ENCODE measurements at places on chromosomes 13 and 19. TPM values are rescaled to one million over a fixed set of nuclear protein-coding genes. Genes with fewer than 3 reads are reported as not detected.

- H3K4me3 ChIP-seq = peak overlapping the region; percentile 98
- H3K27ac ChIP-seq = no peak overlapping the region
- H3K36me3 ChIP-seq = no peaks in the 10 kb centered on the region
- no peak for DNase-seq
- H3K4me1 ChIP-seq = peaks cover 5% of the 10 kb centered on the region
Observed at GRCh38 chr13:24922387-24922744, 158.4 kb downstream of the RNF17 start.

The NLRP5 gene
- total RNA-seq = not detected

The CEACAM16 gene
- total RNA-seq = 0.24 TPM

DNA sequence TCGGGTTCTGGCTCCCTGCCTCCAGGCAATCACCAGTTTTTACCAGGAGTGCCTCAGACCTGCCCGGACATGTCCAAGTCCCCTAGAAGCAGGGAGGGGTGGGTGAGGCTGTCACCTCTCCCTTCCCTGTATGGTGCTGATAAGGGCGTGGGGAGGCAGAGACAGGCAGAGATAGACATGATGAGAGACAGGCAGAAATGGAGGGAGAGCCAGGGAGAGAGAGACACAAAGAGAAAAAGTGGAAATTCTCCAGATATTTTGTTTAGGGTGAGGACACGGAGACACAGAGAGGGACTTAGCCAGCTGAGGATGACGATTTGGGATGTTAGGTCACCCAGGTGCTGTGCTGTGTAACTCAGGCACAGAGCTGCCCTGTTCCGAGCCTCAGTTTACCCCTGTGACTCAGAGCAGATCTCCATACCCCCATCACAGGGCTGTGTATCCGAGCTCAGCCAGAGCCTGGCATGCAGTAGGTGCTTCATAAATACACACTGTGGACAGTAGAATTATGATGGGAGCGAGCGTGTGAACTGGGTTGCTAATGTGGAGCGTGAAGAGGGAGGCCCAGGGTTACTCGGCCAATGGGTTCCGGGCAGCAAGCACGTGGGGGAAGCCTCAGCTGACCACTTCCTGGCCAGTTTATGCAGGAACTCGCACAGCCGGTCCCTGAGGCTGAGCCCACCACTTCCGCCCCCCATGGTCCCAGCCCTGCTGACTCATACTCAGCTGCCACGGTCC lies 11.9 kb upstream of the GDF15 start:
- H3K27ac ChIP-seq = peak overlapping the region; percentile 93
- no peak overlapping the region for H3K4me3 ChIP-seq
- DNase-seq = peak; percentile 88

- H3K27ac ChIP-seq = peak overlapping the region; percentile 68
- no peak for DNase-seq
- no peaks in the 10 kb centered on the region for H3K36me3 ChIP-seq
- H3K4me3 ChIP-seq = no peak overlapping the region
Observed at GRCh38 chr19:38663957-38664502, 16.6 kb downstream of the ACTN4 start.

GRCh38 chr13:75978818-75979217 lies 342.7 kb downstream of the LMO7 start:
- DNase-seq = no peak
- H3K27ac ChIP-seq = no peak overlapping the region
- no peaks in the 10 kb centered on the region for H3K36me3 ChIP-seq
- H3K27me3 ChIP-seq = no peaks in the 10 kb centered on the region
- H3K4me3 ChIP-seq = no peak overlapping the region

The GNA15 gene
- total RNA-seq = 2.8 TPM

GRCh38 chr19:17200408-17201079 lies 14.6 kb upstream of the USE1 start:
- no peak overlapping the region for H3K4me3 ChIP-seq
- no peak for DNase-seq
- no peaks in the 10 kb centered on the region for H3K27me3 ChIP-seq
- H3K36me3 ChIP-seq = peaks cover 33% of the 10 kb centered on the region

DNA sequence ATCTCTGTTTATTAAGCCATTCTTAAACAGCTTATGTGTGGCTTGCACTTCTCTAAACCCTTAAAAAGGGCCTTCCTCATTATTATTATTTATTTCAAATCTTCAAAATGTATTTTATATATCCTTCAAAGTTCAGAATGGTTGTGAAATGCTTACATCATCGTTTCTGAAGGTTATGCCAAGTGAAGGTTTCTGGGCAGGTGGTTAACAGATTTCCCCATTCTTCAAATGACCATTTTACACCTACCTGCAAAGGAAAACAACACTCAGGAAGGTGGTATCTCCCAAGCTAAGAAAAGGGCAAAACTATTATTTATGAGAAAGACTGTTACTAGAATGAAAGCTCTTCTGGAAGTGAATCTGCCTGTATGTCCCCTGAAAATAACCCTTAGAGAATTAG lies 191.6 kb downstream of the SHISA2 start:
- H3K4me3 ChIP-seq = no peak overlapping the region
- DNase-seq = no peak
- no peak overlapping the region for H3K27ac ChIP-seq
- no peaks in the 10 kb centered on the region for H3K27me3 ChIP-seq

DNA sequence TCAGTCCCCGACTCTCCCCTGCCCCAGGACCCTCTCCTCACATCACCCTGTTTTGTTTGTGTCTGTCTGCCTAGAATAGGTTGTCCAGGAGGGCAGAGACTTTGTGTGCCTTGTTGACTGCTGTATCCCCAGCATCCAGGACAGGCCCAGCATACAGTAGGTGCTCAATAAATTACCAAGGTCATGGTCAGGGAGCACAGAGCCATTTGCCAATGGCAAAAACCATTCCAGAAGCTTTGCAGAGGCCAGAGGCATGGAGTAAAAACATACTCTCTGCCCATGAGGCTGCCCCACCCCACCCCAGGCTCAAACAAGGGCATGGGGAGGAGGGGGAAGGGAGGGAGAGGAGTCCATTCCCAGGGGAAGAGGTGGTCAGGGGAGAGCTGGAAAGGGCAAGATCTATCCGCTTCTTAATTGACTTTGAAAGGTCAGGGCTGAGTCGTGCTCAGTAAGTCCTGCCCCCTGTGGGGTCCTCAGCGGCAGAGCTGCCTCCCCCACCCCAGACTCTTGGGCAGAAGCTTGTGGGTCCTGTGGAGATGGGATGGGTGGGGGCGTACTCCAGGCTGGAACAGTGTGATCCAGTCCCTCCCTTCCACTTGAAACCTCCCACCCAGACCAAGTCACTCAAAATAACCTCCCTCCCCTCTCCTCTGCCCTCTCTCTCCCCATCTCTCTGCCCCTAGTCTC lies 4.4 kb downstream of the GPR4 start:
- no peaks in the 10 kb centered on the region for H3K27me3 ChIP-seq

The SBSN gene
- not detected for total RNA-seq

DNA sequence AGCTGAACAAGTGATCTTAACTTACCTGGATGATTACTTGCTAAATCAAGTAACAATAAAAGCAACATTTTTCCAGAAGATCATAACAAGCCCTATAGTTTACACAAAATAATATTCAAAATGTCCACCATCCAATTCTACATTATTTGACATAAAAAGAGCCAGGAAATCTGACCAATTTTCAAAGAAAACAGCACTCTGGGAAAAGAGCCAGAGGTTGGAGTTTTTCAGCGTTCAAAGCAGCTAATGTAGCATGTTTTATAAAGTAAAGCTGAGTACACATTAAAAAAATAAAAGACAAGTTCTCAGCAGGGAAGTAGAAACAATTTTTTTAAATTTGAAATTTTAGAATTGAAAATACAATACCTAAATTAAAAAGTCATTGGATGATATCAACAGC lies 62.6 kb downstream of the UFM1 start:
- H3K4me1 ChIP-seq = no peaks in the 10 kb centered on the region
- no peak overlapping the region for H3K27ac ChIP-seq

DNA sequence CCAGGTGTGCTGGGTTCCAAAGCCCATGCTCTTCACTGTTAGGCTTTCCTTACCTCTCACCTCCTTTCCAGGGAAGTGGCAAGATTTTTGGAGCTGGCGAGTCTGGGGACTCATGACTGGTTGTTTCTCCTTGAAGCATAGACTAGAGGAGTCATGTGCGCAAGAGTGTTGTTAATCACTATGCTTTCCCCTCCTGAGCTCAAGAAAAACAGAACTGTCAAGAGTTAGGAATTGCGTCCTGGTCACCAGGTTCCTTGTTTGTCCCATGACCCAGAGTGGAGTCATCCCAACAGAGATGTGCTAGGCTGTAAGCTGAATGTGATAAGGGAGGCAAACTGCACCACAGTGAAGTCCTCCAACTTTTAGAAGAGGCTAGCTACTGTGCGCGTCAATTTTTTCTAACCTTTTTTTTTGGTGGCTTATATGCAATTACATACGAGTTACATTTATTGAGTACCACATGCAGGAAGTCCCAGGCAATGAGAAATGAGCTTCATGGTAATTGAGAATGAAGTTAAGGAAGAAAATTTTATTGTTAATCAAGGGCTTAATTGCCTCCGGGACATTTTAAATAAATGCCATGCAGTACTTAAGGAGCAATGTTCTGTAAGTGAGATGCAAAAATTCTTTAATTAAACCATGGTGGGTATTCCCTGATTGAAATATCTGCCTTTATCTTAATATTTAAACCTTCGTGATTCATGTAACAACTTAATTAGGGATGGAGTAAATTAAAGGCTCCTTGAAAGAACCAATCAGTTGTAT lies 233.9 kb downstream of the ZIC5 start:
- H3K27me3 ChIP-seq = no peaks in the 10 kb centered on the region
- no peak overlapping the region for H3K4me3 ChIP-seq
- no peaks in the 10 kb centered on the region for H3K36me3 ChIP-seq
- no peak for DNase-seq
- H3K4me1 ChIP-seq = no peaks in the 10 kb centered on the region

- no peak overlapping the region for H3K4me3 ChIP-seq
- H3K27me3 ChIP-seq = no peaks in the 10 kb centered on the region
- no peaks in the 10 kb centered on the region for H3K4me1 ChIP-seq
- H3K36me3 ChIP-seq = no peaks in the 10 kb centered on the region
- no peak overlapping the region for H3K27ac ChIP-seq
Observed at GRCh38 chr13:57739089-57739488, 107.5 kb downstream of the PCDH17 start.

GRCh38 chr19:18777301-18778075 lies 13.6 kb downstream of the COMP start:
- peak; percentile 70 for DNase-seq
- H3K27me3 ChIP-seq = no peaks in the 10 kb centered on the region
- H3K4me3 ChIP-seq = no peak overlapping the region
- no peak overlapping the region for H3K27ac ChIP-seq

DNA sequence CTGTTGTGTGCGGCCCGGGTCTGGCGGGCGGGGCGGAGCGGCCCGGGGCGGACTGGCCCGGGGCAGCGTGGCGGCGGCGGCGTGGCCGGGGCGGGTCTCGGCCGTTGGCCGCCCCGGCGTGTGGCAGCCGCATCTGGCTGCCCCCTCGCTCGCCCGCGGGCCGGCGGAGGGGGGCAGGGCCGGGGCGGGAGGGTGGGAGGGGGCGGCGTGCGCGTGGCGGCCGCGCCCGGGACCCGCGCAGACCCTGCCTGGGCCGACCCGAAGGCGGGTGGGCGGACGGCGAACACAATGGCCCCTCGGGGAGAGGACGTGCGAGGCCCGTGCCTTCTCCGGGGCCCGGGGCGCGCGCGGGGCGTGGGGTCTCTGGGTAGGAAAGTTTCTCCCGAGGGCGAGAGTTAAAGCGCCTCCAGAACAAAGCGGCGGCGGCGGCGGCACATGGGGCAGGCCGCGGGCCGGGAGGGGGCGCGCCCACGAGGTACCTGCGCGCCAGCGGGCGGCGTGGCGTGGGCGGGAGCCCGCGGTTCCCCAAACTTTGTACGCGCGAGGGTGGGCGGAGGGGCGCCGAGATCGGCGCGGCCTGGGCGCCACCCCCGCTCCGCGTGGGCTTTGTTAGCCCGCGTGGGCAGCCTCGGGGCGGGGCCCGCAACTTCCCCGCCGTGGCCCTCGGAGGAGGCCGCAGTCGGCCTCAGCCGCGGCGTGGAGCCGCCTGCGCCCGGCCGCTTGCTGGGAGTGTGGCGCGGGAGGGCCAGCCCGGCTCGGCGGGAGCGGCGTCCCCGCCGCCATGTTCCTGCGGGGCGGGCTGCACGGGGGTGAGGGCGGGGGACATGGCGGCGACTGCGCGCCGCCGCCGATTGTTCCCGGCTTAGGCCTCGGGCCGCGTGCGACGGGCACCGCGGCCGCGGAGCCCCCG lies 764 bp downstream of the MIR17HG start:
- no peaks in the 10 kb centered on the region for H3K36me3 ChIP-seq
- H3K27ac ChIP-seq = peak overlapping the region; percentile 96
- H3K4me1 ChIP-seq = peaks cover 20% of the 10 kb centered on the region
- DNase-seq = peak; percentile 83
- H3K27me3 ChIP-seq = no peaks in the 10 kb centered on the region

GRCh38 chr13:110506396-110506795 lies 55.1 kb downstream of the RAB20 start:
- H3K4me3 ChIP-seq = no peak overlapping the region
- no peaks in the 10 kb centered on the region for H3K36me3 ChIP-seq
- peak; percentile 24 for DNase-seq
- no peaks in the 10 kb centered on the region for H3K27me3 ChIP-seq
- peak overlapping the region; percentile 91 for H3K27ac ChIP-seq
- H3K4me1 ChIP-seq = peaks cover 14% of the 10 kb centered on the region

The CFAP97D2 gene
- total RNA-seq = 5.8 TPM

The ZNF729 gene
- not detected for total RNA-seq

- H3K4me3 ChIP-seq = no peak overlapping the region
- H3K27me3 ChIP-seq = no peaks in the 10 kb centered on the region
- no peak overlapping the region for H3K27ac ChIP-seq
- DNase-seq = no peak
Observed at GRCh38 chr13:113124211-113124970, 1.8 kb downstream of the F10 start.

DNA sequence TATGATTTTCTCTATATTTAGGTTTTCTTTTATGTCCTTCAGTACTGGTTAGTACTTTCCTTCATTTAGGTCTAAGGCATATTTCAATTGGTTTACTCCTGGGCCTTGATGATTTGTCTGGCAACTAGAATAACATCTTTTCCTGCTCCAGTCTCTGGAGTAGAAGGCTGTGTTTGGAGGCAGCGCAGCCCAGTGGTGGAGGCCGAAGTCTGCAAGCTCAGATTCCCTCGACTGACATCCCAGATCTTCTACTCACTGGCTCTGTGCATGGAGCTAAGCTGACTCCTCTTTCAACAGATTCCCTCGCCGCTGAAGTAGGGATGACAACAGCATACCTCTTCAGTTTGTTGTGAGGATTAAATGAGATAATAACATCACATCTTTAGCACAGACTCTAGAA lies 141.0 kb downstream of the RAP2A start:
- H3K27ac ChIP-seq = no peak overlapping the region
- H3K36me3 ChIP-seq = no peaks in the 10 kb centered on the region
- H3K4me3 ChIP-seq = no peak overlapping the region
- no peaks in the 10 kb centered on the region for H3K4me1 ChIP-seq
- H3K27me3 ChIP-seq = no peaks in the 10 kb centered on the region

DNA sequence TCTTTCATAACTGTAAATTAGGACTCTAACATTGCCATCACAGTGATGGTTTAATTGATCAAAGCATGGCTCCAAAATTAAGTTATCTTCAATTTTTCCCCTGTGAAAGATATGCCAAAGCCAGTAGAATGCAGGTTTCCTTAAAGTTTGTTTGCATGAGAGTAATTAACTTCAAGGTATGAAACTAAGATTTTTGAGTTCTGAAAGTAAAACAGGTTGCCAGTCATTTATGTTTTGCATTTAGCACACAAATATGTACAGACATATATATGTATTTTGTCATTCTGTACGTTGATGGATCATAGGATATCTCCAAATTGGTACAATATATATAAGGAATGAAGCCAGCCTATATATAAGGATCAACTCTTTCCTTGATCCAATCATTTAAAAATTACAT lies 23.6 kb upstream of the NDFIP2 start:
- H3K36me3 ChIP-seq = no peaks in the 10 kb centered on the region
- H3K27me3 ChIP-seq = no peaks in the 10 kb centered on the region
- no peak overlapping the region for H3K27ac ChIP-seq
- H3K4me1 ChIP-seq = no peaks in the 10 kb centered on the region

The CLDN10 gene
- 99.7 TPM for total RNA-seq

The APC2 gene
- 0.04 TPM for total RNA-seq
